ENCODE measurements at places on chromosomes 11 and 22.
A peak's percentile ranks its signal among the peaks of the same experiment; 100 is the strongest.

DNA sequence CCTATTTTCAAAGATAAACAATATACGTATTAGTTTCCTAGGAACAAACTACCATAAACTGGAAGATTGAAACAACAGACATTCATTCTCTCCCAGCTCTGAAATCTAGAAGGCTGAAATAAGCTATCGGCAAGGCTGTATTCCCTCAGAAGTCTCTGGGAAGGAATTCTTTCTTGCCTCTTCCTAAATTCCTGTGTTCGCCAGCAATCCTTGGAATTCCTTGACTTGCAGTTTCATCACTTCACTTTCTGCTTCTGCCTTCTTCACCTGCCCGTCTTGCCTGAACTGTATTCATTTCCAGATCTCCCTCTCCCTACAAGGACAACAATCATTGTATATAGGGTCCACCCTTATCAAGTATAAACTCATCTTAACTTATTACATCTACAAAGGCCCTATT, 17.7 kb upstream of the PRDM10 start:
- DNase-seq, result no peak

GRCh38 chr11:12066056-12066798, 44.2 kb upstream of the MICAL2 start:
- DNase-seq, result no peak

DNA sequence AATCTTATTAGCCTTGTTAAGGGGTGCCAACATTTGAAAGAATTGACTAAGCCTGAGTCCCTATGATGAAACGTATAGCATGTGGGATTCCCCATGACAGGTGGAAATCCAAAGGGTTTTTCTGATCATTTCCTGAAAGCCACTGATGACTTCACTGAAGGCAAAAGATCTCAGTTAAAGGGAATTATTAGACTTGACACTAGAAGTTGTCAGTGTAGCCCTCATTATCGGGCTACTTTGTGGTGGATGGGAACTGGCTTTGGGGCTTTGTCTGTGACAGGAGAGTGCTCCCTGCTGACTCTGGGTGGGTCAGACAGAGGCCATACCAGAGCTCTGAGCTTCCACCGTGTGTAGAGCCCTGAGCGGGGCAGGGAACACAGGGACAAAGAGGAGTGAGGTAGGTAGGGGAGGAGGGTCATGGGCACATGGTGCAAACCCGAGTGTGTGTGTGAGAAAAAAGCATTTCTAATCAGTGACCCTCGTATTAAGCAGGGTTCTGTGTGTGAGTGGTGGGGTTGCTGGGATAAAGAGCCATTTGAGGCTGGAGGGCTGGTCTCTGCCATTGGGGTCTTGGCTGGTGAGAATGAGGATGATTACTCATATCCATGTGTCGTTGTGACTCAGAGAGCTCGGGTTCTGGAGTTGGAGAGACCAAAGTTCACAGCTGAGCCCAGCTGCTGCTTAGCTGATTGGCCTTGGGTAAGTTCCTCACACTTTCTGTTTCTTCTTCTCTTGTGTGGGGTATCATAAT, 101.1 kb downstream of the GRIK4 start:
- DNase-seq, result peak; percentile 90

DNA sequence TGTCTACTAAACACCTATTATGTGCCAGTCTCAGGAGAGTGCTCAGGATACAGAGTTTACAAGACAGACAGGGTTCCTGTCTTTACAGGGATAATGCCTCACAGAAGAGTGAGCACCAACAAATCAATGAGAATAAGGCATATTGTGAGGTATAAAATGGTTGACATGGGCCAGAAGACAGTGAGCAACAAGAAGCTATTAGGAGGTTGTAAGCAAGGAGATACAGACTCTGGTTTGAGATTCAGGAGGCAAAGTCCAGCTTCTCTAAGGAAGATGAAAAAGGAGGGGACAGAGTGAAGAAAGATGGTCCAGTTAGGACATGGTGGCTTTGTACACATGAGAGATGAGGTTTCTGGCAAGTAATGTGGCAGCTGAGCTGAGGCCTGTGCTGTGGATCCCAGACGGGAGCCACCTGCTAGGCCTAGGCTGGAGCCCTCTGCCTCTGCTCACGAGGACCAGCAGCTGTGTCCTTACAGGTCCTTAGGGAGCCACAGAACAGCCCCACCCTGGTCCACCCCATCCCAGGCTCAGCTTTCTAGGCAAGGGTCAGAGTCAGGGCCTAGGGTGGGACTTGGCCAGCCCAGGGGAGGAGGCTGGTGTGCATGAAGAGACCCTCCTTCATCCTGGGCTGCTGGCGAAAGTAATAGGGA, 110.5 kb downstream of the ZNF280B start:
- DNase-seq, result no peak
